IMR-90 (cell line): ENCODE measurements at places on chromosomes 2 and 18. TPM values are rescaled to one million over a fixed set of nuclear protein-coding genes. Genes with fewer than 3 reads are reported as not detected.
A peak's percentile ranks its signal among the peaks of the same experiment; 100 is the strongest.

GRCh38 chr2:109736177-109736827 lies 57.8 kb upstream of the RGPD5 start:
- H3K27ac ChIP-seq, result no peak overlapping the region
- H3K4me1 ChIP-seq, result no peaks in the 10 kb centered on the region
- H3K4me3 ChIP-seq, result no peak overlapping the region
- peak; percentile 65 for DNase-seq

DNA sequence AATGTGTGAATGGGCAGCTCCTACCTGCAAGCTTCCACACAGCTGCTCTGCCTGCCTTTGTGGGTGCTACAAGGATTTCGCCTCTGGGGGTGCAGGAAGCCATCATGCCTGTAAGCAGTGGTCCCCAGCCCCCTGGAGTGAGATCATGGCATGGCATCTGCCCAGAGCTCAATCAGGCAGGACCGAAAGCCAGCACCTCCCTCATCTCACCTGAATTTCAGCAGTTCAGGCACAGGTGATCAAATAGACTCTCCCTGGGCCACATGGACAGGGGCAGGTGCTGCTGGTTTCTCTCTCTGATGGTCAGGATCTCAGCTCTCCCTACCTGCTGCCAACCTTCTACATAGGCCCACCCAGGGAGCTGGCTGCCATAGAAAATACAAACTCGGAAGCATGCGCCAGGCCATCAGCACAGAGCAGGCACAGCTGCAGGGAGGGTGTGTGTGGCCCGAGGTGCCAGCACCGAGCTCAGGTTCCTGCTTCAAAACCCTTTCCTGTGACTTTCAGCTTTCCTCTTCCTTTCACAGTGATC lies 133.2 kb upstream of the ID2 start:
- H3K27me3 ChIP-seq, result no peaks in the 10 kb centered on the region
- H3K27ac ChIP-seq, result no peak overlapping the region
- no peaks in the 10 kb centered on the region for H3K36me3 ChIP-seq
- DNase-seq, result no peak
- peaks cover 10% of the 10 kb centered on the region for H3K4me1 ChIP-seq
- H3K4me3 ChIP-seq, result no peak overlapping the region

ERICH2 gene
- total RNA-seq, result not detected in 2 replicates

DNA sequence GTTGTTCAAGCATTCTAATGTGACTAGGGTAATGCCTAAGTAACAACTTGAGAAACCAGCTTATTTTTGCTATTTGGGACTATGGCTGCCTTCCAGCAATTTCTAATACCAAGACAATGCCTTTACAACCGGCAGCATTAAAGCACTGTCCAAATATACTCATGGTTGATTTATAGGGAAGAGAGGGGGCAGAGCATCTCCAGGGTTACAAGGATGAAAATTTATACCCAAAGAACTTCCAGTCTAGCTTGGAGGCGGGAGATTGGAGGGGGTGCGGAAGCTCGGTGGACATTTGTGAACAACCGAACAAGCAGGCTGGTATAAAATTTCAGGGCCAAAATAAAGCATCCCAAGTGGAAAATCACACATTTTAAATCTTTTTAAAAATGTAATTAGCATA lies 294.9 kb upstream of the STON1 start:
- no peak for DNase-seq
- H3K4me3 ChIP-seq, result no peak overlapping the region
- H3K27ac ChIP-seq, result no peak overlapping the region

SERPINB10 gene
- not detected in 2 replicates for total RNA-seq
